ENCODE measurements at places on chromosomes 11 and 22.

GRCh38 chr11:117823946-117824420 lies 561 bp downstream of the FXYD2 start:
- DNase-seq, result no peak

DNA sequence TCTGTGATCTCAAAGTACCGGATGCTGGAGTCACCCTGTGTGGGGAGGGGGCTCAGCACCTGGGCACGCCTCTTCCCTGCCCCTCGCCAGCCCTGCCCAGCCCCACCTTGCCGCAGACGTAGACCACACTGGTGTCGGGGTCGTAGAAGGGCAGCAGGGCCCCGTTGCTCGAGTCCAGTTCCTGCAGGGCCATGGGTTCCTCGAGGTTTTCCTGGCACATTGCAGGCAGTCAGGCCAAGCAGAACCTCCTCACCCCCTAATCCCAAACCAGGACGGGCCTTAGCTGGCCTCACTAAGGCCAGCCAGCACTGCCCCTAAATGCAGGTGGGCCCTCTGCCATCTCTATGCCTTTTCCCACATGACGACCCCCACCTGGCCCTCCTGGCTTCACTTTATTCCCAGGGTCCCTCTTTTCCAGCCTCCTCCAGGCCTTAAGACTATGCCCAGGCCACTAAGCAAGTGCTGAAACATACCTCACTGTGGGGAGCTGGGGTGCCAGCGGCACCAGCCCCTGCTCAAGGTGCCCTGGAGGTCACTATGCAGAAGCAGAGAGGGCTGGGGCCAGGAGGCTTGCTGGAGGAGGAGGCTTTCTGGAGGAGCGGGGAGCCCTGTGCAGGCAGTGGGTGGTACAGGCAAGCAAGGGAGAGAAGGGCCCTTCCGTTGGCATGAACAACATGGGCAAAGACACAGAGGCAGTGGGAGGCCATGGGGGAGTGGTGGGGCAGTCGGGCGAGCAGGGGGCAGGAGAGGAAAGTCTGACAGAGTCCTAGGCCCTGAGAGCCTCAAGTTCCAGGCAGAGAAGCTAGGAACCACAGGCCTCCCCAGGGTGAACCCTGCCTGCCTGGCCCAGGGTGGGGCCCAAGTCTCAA lies 2.8 kb downstream of the CORO1B start:
- DNase-seq, result no peak

- DNase-seq, result no peak
Observed at GRCh38 chr11:10289765-10290380, 4.1 kb downstream of the SBF2 start.

DNA sequence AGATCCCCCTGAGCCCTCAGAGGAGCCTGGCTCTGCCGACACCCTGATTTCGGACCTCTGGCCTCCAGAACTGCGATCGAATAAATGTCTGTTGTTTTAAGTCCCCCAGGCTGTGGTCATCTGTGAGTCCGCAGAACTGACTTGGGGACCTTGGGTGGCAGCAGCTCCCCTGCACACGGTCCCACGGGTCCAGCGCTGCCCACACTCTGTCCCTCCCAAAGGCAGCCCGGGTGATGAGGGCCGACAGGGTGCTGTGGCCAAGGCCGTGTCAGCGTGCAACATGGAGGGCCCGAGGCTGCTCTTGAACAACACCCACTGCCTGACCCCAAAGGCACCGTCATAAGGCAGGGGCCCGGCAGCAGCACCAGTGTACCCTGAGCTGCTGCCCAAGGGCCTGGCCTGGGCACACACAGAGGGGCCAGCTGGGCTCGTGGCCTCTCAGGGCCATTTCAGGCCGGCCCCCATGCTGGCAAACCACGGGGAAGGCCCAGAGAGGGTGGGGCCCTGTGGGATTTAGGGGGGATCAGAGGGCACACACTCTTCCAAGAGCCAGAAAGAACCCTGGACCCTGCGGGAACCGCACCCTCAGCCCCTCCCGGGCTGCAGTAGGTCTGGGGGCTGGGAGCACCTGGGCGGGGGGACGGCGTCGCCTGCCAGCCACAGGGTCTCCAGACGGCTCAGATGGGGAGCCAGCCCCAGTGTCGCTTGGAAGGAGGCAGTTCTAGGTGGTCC lies 77.1 kb upstream of the PRR5 start:
- no peak for DNase-seq

DNA sequence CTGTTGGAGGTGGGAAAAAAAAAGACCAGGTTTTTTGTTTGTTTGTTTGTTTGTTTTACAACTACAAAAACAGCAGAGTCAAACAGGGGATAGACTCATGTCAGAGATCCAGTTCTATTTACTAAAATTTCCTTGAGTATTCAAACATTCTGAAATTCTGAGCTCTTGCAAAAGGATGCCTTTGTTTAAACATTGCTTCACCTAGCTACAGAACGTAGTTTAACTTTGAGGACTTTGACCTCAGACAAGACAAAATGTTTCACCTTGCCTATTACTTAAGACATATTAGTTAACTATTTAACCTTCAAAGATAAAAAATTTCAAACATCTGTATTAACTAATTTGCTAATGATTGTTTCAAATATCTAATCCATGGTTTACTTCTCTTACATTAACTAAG lies 36.1 kb upstream of the GLYATL2 start:
- no peak for DNase-seq

DNA sequence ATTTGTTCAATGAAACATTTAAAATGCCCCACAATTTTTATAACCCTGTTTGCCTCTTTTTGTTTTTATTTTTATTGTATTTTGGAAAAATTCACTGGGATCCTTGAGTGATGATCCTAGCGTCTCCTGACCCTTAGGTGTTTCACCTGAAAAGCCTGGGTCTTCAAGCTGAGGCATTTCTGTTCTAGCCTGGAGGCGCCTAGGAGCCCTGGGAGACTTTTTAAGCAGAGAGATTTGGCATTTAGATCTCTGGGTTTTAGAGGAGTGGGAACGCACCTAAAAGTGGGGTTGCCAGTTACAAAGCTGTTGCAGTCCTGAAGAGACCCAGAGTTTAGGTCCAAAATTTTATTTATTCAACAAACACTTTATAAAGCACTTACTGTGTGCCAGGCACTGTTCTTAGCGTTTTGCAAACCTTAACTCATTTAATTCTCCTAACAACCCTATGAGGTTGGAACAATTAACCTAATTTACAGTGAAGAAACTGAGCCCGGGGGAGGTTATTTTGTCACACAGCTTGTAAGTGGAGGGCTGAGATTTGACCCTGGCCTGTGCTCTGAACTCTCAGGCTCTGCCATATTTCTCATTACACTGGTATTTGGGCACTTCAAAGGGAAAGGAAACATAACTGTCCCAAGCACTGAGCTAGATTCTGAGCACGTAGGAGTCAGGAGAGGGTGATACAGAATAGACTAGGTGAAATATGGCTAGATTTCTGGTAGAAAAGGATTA lies 834 bp upstream of the FADS1 start:
- no peak for DNase-seq

- no peak for DNase-seq
Observed at GRCh38 chr11:119504371-119504770, 81.4 kb upstream of the THY1 start.

DNA sequence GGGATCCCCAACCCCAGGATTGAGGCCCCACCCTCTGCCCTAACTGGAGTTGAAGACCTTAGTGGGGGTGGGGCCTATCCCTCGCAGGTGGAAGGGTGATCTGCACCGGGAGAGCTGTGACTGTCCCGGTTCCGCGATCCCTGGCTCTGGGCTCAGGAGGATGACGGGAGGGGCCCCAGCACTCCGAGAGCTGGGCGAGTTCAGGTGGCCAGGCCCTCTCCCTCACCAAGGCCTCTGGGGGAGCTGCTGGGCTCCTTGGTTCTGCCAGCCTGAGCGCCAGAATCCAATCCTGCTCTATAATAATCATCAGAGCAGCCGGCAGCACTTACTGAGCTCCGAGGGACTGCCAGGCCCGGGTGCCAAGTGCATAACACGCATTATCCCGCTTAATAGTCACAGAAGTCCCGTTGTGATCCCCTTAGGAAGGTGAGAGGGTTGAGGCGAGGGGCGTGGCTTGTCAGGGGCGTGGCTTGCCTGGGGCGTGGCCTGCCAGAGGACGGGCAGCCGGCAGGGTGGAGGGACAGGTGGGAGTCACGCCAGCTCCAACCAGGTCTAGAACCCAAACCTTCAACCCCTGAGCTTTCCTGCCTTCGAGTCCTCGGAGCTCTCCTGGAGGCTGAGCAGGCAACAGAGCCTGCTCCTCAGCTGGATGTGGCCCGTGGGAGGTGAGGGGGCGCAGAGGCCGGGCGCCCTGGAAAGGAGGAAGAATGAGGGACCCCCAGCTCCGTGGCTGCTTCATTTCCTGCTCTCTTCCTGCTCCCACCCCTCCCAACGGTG lies 7.3 kb upstream of the SYT7 start:
- DNase-seq, result peak; percentile 49

GRCh38 chr11:46270684-46271083 lies 6.8 kb upstream of the CREB3L1 start:
- DNase-seq, result no peak

- DNase-seq, result no peak
Observed at GRCh38 chr11:108402241-108402640, 65.1 kb downstream of the C11orf65 start.

GRCh38 chr11:12901874-12902481 lies 107.1 kb upstream of the RASSF10 start:
- DNase-seq, result no peak

DNA sequence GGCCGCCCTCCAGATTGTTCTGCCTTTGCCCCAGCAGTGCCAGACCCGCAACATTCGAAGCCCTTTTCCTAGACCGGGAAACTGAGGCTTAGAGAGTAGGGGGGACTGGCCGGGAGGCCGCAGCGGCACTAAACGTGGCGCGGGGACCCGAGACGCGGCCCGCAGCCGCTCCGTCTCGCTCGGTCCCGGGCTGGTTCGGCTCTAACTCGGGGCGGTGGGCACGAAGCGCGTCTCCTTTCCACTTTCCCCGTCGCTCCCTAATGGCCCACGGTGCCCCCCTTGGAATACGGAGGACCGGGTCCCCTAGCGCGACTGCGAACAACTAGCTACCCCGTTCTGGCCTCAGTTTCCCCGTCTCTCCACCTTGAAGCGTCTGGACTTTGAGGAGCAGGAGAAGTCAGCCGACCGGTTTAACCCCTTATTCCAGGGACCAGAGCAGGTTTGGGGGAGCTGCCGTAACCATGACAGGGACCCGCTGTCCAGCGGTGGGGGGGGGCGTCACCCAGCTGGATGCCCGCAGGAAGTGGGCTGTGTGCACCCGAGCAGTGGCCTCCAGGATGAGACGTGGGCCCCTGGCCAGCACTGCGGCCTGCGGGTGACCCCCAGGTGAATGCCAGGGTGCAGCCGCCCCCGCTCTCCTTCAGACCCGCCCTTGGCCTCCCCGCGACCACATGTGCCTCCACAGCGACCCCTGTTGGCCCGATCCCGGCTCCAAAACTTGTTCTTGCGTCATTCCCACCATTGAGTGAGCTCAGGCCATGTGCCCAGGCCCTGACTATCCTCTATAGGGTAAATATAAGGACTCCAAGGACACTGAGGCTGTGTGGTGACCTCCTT lies 1.1 kb downstream of the CDC42EP1 start:
- DNase-seq, result peak; percentile 86

- DNase-seq, result no peak
Observed at GRCh38 chr11:119782739-119783072, 53.7 kb upstream of the NECTIN1 start.

GRCh38 chr11:22454461-22455090 lies 116.4 kb downstream of the SLC17A6 start:
- DNase-seq, result no peak

Measured in activated CD4-positive, alpha-beta T cell treated with anti-CD3 and anti-CD28 coated beads for 24 hours (primary cell).